ENCODE measurements at places on chromosomes 7 and 10.

- no peak for DNase-seq
Measured at GRCh38 chr10:67943917-67944316, 59.5 kb downstream of the SIRT1 start.

DNA sequence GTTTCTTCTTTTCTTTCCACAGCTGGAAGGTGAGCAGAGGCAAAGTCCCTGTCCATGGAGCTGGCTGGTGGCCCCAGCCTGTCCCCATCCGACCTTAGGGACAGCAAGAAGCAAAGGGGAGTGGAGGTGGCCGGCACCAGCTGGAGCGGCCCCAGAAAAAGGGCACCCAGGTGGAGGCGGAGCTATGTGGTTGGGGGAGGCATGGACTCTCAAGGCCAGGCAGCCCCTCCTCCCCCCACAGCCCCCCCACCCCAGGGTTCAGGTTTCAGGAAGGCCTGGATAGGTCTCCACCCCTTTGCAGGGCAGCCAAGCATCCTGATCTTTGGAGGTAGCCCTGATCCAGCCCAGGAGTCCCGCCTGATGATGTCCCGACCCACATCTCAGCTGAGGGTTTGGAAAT lies at the start of gene SSC4D:
Gene SSC4D, minus strand, starts transcription at position 161 of the 400 bp plus-strand sequence. CDS start 5,258 bp downstream, outside the sequence.
- DNase-seq, result peak; percentile 85

- DNase-seq, result no peak
Measured at GRCh38 chr10:29948881-29949355, 110.5 kb downstream of the JCAD start.

- DNase-seq, result no peak
Measured at GRCh38 chr7:138887872-138888656, 90.1 kb upstream of the ATP6V0A4 start.

- DNase-seq, result no peak
Measured at GRCh38 chr10:82409671-82410070, 534.7 kb downstream of the NRG3 start.

DNA sequence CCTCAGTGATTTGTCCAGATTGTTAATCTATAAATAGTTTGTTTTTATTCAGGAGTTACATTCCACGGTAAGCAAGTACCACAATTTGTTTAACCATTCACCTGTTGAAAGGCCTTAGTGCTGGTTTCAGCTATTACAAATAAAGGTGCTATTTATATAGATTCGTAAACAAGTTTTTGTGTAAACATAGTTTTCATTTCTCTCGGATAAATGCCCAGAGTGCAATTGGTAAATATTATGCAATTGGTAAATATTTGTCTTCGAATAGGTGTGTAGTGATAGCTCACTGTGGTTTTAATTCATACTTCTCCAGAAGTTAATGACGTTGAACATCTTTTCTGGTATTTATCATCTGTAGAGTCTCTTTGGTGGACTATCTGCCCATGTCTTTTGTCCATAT lies 76.4 kb upstream of the RSU1 start:
- DNase-seq, result no peak

- DNase-seq, result no peak
Measured at GRCh38 chr10:114767986-114768821, 53.4 kb upstream of the FHIP2A start.

- DNase-seq, result no peak
Measured at GRCh38 chr10:14372606-14373005, 41.9 kb upstream of the FRMD4A start.

DNA sequence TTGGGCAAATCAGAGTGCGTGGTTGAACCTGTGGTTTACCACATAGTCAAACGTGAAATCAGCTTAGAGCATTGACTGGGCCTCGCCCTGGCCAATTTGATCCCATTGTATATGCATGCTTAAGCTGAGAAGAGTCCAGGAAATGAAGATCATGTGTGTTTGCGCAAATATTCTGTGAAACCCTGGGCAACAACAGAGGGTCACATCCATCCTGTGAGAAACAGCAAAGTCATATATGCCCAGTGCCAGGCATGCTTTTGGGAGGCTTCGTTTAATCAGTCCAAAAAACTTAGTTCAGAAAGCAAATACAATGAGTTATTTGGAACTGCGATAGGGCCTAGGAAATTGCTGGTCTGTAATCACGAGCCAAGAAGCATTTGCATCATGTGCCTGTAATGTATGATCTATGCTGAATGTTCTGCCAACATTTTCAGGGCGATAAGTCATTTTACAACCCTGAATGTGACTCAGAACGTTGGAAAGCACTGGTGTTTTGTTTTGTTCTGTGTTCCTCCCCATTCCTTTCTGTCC lies 412.1 kb upstream of the CELF2 start:
- no peak for DNase-seq

GRCh38 chr10:59212301-59212798 lies 35.9 kb downstream of the PHYHIPL start:
- no peak for DNase-seq

GRCh38 chr7:4045975-4046374 lies 636.1 kb upstream of the FOXK1 start:
- no peak for DNase-seq

GRCh38 chr10:73796766-73797165 lies 11.4 kb downstream of the ZSWIM8 start:
- DNase-seq, result no peak

DNA sequence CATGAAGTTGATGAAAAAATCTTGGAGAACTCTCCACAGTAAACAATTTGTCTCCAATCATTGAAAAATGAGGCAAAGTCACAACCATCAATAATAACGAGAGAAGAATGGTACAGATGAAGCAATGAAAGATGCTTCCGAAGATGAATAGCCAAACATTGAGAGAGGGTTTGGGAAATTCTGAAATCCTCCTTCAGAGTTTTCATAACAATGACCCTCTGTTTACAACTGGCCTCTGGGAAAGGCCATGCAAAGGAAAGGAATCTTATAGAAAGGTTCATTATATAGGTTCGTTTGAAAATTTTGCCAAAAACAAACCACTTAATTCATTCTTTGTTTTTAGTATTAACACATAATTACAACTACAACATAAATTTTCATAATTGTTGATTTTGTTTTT lies 166.5 kb downstream of the ABCA13 start:
- DNase-seq, result no peak

DNA sequence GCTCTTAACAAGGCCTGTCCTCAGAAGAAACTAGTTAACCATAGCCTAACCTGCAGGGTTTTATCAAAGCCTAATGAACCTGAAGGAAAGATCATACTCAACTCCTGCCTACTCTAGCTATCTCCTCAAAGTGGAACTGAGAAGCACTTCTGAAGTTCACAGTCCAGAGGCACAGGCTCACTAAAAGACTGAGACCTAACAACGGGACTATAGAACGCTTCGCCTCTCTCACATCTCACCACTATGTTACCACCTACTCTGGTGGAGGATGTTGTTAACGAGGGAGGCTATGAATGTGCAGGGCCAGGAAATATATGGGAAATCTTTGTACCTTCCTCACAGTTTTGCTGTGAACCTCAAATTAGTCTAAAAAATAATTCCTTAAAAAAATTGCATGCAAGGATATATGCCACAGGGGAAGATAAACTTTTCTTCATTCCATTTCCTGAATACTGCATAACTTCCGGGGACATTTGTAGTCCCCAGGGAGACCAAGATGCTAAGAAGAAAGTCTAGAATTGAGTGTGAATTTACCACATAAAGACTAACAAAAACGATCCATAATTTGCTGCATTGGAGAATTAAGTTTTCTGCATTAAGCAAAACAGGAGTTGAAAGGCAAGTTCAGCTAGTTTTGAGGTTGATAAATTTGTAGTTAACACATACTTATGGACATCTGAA lies 21.6 kb downstream of the LIPJ start:
- DNase-seq, result no peak

GRCh38 chr10:98748298-98748697 lies 301.6 kb upstream of the HPS1 start:
- DNase-seq, result peak; percentile 20

DNA sequence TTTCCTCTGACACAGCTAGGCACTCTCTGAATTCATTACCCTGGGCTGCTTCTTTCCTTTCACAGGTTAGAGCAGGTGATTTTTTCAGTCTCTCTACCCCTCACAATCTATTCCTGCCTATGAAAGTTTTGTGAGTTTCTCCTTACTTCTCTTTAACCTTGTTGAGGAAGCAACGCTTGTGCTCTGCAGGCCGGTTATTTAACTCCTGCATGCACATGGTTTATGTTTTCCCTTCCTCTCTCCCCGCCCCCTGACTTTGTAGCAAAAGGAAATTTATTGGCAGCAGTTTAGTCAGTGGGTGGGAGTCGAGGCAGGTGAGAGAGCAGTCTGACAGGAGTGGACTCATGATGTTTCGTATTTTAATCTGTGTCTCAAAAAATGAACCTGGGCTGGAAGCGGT lies 91.9 kb downstream of the CELF2 start:
- no peak for DNase-seq

- DNase-seq, result no peak
Measured at GRCh38 chr7:33986451-33986850, 81.1 kb downstream of the BMPER start.

GRCh38 chr10:86592413-86592812 lies 61.9 kb upstream of the OPN4 start:
- DNase-seq, result peak; percentile 74

GRCh38 chr7:96080027-96080426 lies 241.9 kb downstream of the SLC25A13 start:
- DNase-seq, result no peak
